ENCODE measurements at places on chromosomes 1 and 21. TPM values are rescaled to one million over a fixed set of nuclear protein-coding genes. Genes with fewer than 3 reads are reported as not detected.

- DNase-seq: peak; percentile 73
Measured at GRCh38 chr1:44645476-44646244, 28.6 kb downstream of the TMEM53 start.

- no peak for DNase-seq
Measured at GRCh38 chr1:211699059-211699458, 23.6 kb upstream of the NEK2 start.

- peak; percentile 33 for DNase-seq
Measured at GRCh38 chr21:45336870-45337269, 49.2 kb upstream of the POFUT2 start.

DNA sequence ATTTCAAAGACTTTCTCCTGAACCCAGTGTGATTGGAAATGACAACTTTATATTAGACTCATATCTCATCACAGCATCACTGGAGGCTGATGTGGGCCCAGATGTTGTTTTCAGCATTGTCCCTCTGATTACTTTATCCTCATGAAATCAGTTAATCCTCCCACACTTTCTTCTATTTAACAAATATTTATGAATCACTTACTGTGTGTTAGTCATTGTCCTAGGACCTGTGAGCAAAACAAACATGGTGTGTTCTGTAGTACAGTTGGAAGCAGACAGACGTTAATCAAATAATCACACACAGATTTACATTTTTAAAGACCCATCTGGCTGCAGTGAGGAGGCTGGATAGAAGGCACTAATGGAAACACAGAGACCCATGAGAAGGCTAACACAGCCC lies 383.7 kb downstream of the PRDM2 start:
- no peak for DNase-seq

DNA sequence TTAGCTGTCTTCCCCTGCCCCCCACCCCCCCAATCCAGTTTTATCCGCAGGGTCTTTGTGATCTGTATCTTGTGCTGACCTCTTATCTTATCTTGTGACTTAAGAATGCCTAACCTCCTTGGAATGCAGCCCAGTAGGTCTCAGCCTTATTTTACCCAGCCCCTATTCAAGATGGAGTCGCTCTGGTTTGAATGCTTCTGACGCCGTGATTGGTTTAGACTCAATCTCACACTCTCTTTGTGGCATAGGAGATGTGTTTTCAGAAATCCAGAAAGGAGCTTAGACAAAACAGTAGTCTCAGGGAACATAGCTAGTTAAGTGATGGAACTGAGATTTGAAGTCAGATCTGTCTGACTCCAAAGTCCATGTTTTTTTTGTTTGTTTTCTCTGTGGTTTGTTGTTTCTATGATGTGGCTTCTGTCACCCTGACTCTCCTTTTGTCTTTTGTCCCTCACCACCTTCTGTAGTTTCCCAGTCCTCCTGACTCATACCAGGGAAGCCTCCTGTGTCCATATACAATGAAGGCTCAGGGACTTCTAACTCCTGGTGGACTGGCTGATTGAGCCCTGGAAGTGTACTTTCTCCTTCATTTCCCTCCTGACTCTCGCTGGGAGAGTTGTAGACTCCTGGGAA lies 18.1 kb upstream of the USP24 start:
- peak; percentile 32 for DNase-seq

GRCh38 chr1:26768755-26769154 lies 19.0 kb upstream of the PIGV start:
- peak; percentile 76 for DNase-seq

- DNase-seq: peak; percentile 18
Measured at GRCh38 chr21:32611471-32611997, 643 bp downstream of the CFAP298 start.

- DNase-seq: peak; percentile 4
Measured at GRCh38 chr1:220544901-220545303, 17.0 kb downstream of the MARK1 start.

GRCh38 chr1:8026976-8027747 lies 1.1 kb upstream of the ERRFI1 start:
- peak; percentile 80 for DNase-seq

- DNase-seq: peak; percentile 9
Measured at GRCh38 chr1:151147132-151147503, 687 bp upstream of the SEMA6C start.

GRCh38 chr1:4346131-4346530 lies 308.3 kb upstream of the AJAP1 start:
- no peak for DNase-seq

DNA sequence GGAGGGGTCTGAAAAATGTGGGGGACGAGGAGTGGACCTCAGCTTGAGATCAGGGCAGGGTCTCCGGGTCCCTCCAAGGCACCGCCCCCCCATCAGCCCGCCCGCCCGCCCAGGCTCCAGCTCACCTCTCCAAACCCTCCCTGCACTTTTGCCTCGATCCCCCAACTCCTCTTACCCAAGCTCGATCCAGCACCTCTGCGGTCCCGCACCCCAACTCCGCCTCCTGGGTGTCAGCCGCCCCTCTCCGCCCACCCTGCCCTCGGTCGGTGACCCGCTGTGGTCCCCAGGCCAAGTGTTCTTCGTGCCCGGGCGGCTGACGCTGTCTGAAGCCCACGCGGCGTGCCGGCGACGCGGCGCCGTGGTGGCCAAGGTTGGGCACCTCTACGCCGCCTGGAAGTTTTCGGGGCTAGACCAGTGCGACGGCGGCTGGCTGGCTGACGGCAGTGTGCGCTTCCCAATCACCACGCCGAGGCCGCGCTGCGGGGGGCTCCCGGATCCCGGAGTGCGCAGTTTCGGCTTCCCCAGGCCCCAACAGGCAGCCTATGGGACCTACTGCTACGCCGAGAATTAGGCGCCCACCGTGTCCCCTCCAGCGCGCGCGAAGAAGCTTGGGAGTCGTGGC lies 5.7 kb downstream of the HAPLN2 start:
- DNase-seq: no peak

PCBP3 gene
- 2.5 TPM for total RNA-seq

HCRTR1 gene
- not detected for total RNA-seq

Measured in IMR-90 (cell line).